ENCODE measurements at places on chromosomes 11 and 22.

DNA sequence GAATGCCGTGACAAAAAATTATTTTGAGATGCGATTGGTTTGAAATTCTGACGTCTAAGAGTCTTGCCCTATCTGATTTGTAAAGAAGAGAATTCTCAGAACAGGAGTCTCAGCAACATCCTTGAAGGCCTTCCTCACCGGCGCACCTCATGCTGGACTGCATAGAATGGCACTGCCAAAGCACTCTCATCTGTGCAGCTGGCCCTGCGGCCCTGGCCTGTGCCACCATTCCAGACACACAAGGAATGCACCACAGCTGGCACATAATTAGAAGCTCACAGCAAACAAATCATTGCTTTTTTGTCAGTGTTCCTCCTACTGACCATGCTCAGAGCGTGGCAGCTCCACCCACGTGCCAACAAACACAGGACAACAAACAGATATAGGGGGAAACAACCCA, 166.0 kb downstream of the KIRREL3 start:
- DNase-seq: no peak

GRCh38 chr11:27806122-27806521, 105.9 kb upstream of the BDNF start:
- DNase-seq: no peak

GRCh38 chr11:13207270-13207664, 70.3 kb upstream of the BMAL1 start:
- DNase-seq: no peak

DNA sequence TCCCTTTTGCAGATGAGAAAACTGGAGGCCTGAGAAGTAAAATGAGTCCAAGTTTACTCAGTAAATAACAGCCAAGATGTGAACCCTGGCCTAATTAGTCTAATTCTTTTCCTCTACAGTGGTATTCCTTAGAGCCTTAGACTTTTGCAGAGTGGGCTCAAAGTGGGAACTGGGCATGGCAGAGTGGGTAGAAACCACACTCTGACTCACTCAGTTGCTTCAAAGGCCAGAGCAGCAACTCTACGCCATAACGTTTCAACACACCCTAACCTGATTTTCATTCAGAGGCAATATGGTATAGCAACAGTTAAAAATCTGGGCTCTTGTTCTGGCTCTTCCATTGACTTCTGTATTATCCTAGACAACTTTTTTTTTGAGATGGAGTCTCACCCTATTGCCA, 2.8 kb downstream of the THRSP start:
- no peak for DNase-seq

DNA sequence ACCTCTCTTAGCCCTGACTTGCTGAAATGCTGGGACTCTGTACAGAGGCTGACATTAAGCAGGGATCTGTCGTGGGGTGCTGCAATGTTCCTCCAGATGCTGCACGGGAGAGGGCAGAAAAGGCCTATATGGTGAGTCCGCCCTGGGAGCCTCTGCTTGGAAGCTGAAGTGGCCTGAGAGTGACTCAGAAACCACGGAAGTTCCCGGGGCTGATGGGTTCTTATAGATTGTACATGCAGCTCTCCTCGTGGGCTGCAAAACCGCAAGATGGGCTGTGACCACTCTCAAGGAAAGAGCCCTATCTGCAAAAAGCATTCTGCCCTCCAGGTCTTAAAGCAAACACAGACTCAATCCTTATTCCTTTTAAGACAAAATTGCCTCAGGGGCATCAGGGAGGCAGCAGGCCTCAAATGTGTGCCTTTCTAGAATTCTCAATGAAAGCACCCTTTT, 5.8 kb upstream of the SLC43A3 start:
- DNase-seq: no peak

- DNase-seq: no peak
These were observed 116.4 kb downstream of the STIM1 start for GRCh38 chr11:3971756-3972404.

DNA sequence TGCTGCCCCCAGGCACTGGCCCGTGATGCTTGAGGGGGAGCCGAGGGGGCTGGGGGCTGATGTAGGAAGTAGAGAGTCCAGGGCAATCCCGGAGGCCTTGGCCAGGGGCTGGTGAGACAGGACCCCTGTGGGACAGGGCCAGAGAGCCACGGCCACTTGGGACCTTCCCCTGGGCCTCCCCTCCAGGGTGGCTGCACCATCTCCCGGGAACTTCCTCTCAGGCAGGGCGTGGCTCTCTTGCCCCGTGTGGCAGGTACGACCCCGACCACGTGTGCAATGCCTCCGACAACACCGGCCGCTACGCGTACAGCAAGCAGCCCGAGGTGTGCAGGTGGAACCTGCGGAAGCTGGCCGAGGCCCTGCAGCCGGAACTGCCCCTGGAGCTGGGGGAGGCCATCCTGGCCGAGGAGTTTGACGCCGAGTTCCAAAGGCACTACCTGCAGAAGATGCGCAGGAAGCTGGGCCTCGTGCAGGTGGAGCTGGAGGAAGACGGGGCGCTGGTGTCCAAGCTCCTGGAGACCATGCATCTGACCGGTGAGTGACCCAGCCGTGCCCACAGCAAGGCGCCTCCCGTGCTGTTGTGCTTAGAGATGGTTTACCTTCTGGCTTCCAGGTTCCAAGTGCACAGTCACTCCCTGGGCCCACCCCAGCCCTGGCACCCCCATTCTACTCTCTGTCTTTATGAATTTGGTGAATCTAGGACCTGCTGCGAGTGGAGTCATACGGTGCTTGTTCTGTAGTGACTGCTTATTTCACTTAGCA, 9.7 kb downstream of the SELENOO start:
- DNase-seq: no peak

DNA sequence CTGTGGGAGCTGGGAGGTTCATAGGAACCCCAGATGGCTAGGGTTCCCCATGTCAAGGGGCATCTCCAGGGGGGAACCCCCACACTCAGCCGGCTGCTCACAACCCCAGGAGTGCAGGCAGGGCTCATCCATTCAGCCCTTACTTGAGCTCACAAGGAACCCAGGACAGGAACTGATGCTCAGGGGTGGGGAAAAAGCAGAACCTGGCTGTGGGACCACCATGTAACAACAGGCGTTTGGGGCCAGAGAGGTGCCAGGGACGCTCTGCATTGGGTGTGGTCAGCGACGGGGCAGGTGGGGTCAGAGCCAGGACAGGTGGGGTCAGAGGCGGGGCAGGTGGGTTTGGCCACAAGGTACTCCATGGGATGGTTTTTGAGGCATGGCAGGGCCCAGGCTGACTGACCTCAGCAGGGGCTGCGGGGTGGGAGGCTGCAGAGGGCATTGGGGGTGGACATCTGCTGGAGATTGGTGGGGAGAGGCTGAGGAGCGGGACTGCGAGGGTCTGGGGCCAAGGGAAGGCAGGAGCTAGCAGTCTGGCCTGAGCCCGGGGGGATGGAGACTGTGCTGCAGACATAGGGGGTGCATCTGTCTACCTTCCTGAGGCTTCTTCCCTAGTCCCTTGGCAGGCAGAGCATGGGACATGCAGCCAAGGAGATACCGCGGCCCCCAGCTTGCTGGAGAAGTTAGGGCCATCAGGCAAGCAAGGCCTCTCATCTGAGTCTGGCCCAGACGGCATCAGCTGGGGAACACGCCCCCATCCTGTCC, 34.0 kb upstream of the CARS1 start:
- no peak for DNase-seq

DNA sequence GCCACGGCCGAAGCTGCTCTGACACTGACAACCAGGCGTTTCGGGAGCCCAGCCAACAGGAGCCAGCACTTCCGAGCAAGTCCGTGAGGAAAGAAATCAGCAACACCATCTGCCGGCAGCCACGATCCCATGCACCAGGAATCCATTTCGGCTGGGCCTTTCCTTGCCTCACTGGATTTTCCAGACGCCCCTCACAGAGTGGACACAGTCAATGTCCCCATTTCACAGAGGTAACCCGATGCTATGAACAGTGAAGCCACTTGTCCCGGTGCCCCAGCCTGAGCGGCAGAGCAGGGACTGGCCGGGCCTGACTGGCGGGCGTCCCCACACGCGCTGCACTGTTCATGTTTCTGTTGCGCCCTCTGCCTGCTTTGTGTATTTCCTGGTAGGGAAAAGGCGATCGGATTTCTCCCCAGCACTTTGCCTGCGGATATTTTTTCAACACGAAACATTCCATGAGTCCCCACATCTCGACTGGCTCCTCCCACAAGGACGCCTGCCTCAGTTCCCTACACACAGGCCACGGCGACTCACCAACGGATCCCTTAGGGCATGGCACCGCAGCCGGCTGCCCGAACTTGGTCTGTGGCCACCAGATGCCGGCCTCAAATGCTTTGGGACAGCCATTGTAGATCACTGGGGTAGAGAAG, 55.3 kb downstream of the TRMU start:
- DNase-seq: peak; percentile 10

DNA sequence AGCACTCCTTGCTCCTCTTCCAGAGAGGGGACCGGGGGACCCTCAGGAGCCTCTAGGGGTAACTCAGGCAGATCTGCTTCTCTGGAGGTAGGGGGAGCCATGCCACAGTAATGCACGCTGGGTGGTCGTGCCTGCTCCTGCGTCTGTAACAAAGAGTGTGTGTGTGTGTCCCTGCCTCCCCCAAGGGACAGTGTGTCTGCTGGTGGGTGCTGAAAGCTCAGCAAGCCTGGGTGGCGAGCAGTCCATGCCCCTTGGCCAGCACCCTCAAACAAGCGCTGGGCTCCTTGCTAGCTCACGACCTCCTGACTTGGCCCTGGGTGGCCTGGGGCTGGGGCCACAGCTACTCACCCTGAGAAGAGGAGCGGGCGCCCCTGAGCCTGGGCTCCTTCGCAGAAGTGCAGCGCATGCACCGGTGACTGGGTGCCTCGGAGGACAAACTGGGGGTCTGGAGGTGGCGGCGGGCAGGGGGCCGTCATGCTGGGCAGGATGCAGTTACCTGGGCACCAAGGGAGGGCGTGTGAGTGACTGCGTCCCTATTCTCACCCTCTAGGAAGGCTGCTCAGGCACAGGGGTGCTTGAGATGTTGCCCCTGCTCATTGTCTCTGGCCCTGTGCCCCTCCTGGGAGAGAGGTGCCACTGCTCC, 33.7 kb downstream of the GNB1L start:
- no peak for DNase-seq

GRCh38 chr22:31082606-31083376, 1.7 kb downstream of the SMTN start:
- DNase-seq: no peak

DNA sequence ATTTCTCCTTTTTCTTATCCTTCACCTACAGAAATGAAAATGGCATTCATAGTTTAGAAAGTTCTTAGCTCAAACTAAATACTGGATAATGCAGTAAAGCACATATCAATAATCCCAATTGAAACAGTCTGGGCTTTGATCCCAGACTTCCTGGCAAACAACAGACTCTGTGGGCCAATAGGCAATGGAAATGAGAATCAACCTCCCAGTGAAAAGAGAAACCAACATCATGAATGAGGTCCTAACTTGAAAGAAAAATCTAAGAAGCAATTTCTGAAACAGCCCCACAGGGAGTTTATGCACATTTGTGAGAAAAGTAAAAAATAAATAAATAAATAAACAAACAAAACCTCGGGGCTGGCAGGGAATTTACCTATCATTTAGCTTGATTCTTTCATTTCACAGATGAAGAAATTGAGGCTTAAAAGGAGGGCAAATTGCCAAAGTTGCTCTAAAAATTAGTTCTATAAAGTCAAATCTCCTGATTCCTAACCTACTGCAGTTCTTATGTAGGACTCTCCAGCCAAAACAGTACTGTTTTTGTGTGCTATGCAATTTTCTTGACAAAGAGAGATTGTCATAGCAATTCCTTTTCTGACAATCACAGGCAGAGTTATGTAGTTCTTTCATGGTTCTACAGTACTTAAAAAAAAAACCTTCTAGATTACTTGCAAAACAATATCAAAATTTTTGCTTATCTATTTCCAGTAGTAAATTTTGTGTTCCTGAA, 265.8 kb downstream of the GRM5 start:
- DNase-seq: peak; percentile 2

DNA sequence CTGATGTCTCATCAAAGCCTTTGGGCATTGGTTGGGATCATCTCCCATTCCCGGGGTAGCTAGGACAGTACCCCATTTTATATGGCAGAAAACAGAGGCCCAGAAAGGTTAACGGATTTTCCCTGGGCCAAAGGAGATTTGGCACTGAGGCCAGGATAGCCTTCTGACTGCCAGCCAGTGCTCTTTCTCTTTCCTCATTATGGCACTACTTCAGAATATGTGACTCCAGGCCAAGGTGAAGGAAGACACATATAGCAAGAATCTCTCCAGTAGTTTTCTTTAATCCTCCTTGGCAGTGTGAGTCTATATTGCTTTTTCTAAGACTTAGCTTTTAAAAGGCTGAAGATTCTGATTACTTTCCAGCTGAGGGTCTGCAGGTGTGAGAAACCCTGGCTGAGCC, 94.8 kb upstream of the AMOTL1 start:
- DNase-seq: no peak

DNA sequence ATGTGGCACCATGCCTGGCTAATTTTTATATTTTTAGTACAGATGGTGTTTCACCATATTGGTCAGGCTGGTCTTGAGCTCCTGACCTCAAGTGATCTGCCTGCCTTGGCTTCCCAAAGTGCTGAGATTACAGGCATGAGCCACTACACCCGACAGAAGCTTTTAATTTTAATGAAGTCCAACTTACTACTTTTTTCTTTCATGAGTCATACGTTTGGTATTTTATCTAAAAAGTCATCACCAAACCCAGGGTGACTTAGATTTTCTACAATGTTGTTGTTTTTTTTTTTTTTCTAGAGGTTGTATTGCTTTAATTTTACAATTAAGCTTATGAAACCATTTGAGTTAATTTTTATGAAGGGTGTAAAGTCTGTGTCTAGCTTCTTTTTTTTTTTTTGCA, 34.9 kb downstream of the JRKL start:
- DNase-seq: no peak

- no peak for DNase-seq
These were observed 120.5 kb downstream of the HIPK3 start for GRCh38 chr11:33377412-33378370.

DNA sequence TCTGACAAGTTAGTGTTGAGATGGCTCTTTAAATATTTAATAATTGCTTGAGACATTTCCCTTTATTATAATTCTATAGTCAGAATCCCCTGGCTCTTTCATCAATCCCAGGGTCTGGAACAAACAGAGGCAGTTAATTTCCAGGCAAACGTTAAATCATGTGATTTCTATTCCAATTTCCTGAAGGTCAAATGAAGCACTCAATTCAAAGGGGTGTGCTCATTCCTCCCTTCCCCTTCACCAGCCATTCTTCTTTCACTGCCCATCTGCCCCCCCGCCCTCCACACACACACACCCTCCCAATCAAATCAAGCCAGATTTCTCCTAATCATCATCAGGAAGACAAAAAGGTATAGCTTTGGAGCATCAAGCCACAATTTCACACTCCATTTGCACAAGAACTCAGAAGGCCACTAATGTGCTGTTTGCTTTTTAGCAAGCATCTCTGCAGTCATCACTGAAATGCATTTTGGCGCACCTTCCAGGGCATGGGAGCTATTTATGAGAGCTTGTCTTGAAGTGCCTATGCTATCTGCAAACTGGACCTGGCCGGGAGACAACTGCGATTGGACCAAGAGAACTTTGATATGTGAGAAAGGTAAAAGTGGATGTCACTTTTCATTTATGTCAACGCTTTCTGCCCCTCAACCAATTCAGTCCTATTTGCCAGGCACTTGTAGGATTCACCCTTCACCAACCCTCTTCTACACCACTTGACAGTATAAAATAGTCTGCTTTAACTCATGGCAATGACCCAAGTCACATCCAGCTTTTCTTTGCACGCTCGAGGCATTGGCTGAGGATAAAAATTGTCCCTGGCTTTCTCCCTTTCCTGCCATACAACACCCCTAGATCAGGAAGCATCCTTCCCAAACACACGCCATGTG, 315.1 kb upstream of the API5 start:
- DNase-seq: no peak

All from anterior cingulate cortex (tissue), 58 donors.